ENCODE measurements at places on chromosomes 2 and 18.

GRCh38 chr18:75592527-75592926 lies 165.0 kb upstream of the SMIM21 start:
- DNase-seq, result no peak

- DNase-seq, result no peak
These were observed 41.8 kb upstream of the FOSL2 start for GRCh38 chr2:28350791-28351285.

DNA sequence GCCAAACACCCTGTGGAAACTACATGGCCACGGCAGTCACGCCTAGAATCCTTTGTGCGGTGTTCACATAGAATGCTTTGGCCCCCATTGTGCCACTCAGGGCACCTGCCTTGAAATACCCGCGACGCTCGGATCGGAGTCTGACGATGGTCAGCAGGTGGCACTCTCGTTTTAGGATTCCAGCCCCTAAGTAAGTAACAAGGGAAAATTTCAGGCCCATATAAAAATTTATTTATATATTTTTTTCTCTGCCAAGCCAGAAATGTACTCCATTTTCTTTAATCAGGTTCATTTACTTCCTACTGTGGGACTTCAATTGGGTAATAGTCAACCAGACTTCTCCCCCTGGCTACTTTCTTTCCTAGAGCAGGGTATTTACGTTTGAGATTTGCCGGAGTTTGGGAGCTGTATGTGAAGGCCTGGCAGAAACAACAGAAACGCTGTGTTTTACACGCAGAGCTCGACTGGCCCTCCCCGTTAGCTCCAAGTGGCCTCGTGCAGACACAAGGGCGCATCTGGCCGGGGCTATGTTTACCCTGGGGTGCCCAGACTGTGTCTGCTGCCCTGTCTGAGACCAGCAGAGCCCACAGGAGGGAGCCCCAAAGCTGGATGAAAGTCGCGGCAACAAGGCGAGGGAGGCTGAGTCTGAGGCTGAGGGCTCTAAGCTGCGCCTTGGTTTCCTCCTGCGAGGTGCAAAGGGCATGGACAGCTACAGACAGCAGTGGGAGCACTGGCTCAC lies 41.6 kb downstream of the LRRC30 start:
- no peak for DNase-seq

- DNase-seq, result no peak
These were observed 57.3 kb downstream of the CCDC195 start for GRCh38 chr2:224658780-224659405.

GRCh38 chr2:46841621-46842020 lies 74.0 kb downstream of the MCFD2 start:
- DNase-seq, result no peak

- no peak for DNase-seq
These were observed 23.8 kb downstream of the ASB18 start for GRCh38 chr2:236240228-236240990.

DNA sequence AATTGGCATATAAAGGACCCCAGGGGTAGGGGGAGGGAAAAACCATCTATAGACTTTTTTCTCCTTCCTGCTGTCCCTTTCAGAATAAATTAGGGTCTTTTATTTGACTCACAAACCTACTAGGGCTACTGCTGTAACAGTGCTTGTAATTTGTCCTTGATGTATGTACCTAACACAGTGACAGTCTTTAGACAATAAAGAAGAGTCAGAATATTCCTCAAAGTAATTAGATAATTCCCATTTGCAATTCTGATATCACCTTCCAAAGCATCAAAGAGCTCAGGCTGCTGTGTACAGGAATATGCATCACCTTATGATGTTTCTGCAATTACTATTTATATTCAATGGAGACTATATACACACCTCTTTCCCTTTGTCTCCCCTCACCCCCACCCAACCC lies 161.7 kb downstream of the MREG start:
- no peak for DNase-seq

- DNase-seq, result no peak
These were observed 9.0 kb downstream of the PRKAG3 start for GRCh38 chr2:218822622-218823021.

GRCh38 chr2:22189893-22190480 lies 1066.2 kb downstream of the TDRD15 start:
- no peak for DNase-seq

DNA sequence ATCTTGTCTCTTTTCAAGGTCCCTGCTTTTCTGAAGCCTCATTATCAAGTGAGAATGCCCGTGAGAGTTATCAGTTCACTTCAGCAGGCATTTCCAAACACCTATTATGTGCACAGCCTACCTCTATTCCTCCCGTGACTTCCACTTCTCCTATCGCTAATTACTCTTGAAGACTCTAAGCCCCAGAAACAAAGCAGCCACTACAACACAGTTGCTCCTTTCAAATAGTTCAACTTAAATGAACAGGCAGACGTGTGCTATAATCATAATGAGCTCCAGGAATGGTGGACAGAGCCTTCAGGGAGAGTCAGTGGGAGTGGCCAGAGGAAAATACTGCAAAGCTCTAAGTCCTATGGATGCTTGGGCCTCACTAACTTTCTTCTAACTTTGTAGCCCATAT lies 159.0 kb downstream of the RDH14 start:
- no peak for DNase-seq

- no peak for DNase-seq
These were observed 395.3 kb downstream of the TSN start for GRCh38 chr2:122150524-122151280.

DNA sequence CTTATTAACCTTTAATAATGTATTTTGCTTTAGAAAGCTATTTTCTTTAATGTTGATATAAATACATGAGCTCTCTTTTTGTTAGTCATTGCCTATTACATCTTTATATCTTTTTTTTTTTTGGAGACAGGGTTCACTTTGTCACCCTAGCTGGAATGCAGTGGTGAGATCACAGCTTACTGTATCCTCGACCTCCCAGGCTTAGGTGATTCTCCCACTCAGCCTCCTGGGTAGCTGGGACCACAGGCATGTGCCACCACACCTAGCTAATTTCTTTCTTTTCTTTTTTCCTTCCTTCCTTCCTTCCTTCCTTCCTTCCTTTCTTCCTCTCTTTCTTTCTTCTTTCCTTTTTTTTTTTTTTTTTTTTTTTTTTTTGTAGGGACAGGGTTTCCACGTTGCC lies 15.4 kb downstream of the NAB1 start:
- DNase-seq, result no peak

GRCh38 chr2:55399815-55400214 lies 19.8 kb downstream of the CCDC88A start:
- no peak for DNase-seq

GRCh38 chr2:223081789-223082188 lies 29.8 kb downstream of the KCNE4 start:
- DNase-seq, result no peak

All from stimulated activated CD8-positive, alpha-beta memory T cell treated with anti-CD3 and anti-CD28 coated beads, Interleukin-15, amount 100 ng/mL, for 1 hour (primary cell).